ENCODE measurements at places on chromosomes 6 and 20. TPM values are rescaled to one million over a fixed set of nuclear protein-coding genes. Genes with fewer than 3 reads are reported as not detected.

FHL5 gene
- not detected for total RNA-seq

SPATS1 gene
- total RNA-seq, result not detected

MAPK14 gene
- 41.3 TPM for total RNA-seq

PDE7B gene
- total RNA-seq, result 0.27 TPM

DNA sequence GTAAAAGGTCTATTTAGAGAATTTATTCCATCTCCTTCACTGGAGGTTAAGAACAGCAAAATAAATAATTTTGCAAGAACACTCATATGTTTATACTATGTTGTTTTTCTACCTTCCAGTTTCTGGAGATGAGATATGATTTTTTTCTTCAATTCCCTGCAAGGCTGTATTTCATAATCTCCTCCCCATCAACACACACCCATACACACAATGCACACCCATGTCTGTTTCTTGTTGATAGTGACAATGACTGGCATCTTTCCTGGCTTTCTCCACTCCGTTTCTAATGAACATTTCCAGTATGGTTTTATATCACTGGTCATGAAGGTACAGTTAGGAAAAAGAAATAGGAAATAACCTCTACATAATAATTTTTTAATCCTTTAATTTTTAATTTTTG is 202.1 kb downstream of the ARHGAP18 start:
- H3K27me3 ChIP-seq, result no peaks in the 10 kb centered on the region
- no peak overlapping the region for H3K4me3 ChIP-seq
- H3K27ac ChIP-seq, result no peak overlapping the region
- no peak for DNase-seq
- H3K36me3 ChIP-seq, result no peaks in the 10 kb centered on the region
- H3K4me1 ChIP-seq, result no peaks in the 10 kb centered on the region

- H3K4me3 ChIP-seq, result peak overlapping the region; percentile 86
- no peaks in the 10 kb centered on the region for H3K27me3 ChIP-seq
- peaks cover 39% of the 10 kb centered on the region for H3K36me3 ChIP-seq
- peak overlapping the region; percentile 90 for H3K27ac ChIP-seq
Measured at GRCh38 chr6:28922004-28922820, 1.6 kb downstream of the TRIM27 start.

GRCh38 chr6:110414669-110415068 is 706 bp downstream of the DDO start:
- H3K4me1 ChIP-seq, result no peaks in the 10 kb centered on the region
- no peak overlapping the region for H3K27ac ChIP-seq
- no peaks in the 10 kb centered on the region for H3K36me3 ChIP-seq

DNA sequence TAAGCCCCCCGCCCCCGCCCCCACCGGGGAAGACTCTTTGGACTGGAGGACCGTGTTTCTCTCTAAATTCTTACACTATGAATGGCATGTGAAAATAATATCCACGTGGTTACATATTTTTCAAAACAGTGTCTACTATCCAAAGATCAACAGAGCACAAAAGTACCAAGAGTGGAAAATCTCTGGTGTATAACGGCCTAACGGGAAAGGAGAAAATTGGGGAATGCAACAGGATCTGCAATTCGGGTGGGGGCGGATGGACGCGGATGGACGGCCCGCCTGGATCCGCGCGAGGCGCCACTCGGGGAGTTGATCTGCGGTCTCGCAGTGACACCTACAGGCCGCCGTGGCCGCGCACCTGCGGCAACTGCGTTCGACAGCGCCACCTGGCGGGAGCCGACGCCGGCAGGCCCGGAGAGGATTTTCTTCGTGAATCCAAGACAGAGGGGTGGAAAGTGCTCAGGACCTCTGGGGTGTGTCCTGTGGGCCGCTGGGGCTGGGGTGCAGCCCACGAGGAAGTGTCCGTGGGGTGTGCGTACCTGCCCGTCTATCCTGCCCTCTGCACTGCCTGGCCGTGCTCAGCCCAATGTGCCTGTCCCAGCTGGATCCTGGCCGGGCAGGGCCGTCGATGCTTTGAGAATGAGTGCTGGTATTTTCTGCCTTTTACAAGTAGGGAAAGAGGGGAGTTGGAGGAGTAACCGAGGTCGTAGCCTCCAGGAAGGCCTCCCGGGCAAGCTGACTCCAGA is 18.6 kb downstream of the ANKRD60 start:
- H3K36me3 ChIP-seq, result no peaks in the 10 kb centered on the region
- DNase-seq, result peak; percentile 20
- no peak overlapping the region for H3K4me3 ChIP-seq
- no peak overlapping the region for H3K27ac ChIP-seq
- no peaks in the 10 kb centered on the region for H3K4me1 ChIP-seq

- no peaks in the 10 kb centered on the region for H3K36me3 ChIP-seq
- H3K27me3 ChIP-seq, result no peaks in the 10 kb centered on the region
- DNase-seq, result no peak
- H3K27ac ChIP-seq, result no peak overlapping the region
Measured at GRCh38 chr6:140073456-140073855, 699.0 kb upstream of the CITED2 start.

GRCh38 chr6:36329798-36330291 is 6.8 kb downstream of the BNIP5 start:
- H3K4me1 ChIP-seq, result no peaks in the 10 kb centered on the region
- no peak overlapping the region for H3K27ac ChIP-seq
- peaks cover 68% of the 10 kb centered on the region for H3K27me3 ChIP-seq
- no peak for DNase-seq
- no peaks in the 10 kb centered on the region for H3K36me3 ChIP-seq

DNA sequence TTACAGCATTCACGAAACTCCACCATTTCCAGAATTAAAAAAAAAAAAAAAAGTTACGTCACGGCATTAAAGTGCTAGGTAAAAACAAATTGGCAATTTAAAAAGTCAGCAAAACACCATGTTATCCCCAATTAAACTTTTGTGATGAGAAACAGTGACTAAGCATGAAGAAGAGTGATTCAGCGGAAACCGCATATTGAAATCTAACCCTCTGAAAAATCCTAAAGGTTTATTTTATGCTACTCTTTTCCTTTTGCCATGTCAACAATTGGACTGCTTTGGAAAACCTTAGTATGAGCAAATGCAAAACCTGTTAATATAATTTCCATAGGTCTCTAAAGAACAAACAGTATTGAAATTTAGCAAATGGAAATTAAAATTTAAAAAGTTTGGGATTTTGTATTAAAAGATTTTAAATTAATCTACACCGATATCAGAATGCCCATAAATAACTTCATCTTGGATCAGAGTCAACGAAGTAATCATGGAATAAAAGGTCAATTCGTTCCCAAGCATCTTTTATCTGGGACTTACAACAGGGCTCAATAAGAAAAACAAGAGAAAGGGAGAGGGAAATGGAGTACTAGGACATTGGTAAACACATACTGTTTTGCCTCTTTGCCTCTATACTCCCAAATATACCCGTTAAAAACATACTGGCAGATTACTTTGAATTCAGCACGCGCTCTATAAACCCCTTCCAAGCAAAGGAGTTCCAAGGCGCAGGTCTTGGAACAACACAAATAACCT is 1.1 kb downstream of the FBXO30 start:
- no peaks in the 10 kb centered on the region for H3K27me3 ChIP-seq
- H3K4me1 ChIP-seq, result peaks cover 16% of the 10 kb centered on the region
- no peaks in the 10 kb centered on the region for H3K36me3 ChIP-seq

DNA sequence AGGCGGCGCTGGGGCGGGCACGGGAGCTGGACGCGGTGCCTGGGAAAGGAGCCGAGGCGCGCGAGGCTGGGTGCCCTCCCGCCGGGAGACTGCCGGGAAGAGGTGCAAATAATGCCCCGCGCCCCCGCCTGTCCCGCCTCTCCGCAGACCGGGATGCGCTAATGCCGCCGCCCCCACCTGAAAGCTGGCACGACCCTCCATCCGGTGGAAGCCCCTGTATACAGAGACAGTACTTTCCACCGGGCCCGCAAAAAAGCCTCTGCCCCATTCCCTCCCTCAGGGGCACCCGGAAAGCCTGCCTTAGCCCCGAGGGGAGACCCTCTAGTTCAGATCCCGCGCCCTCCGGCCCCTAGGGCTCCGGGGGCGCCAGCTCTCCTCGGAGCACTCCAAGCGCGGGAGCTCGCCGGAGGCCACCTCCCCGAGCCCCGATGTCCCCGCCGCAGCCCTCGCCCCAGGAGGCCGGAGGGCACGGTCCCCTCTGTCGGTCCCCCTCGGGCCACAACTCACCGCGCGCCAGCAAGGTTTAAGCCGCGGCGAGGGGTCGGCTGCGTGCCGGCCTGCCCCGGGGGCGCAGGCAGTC is 1.2 kb downstream of the GRM4 start:
- no peak for DNase-seq
- H3K27ac ChIP-seq, result no peak overlapping the region
- no peaks in the 10 kb centered on the region for H3K36me3 ChIP-seq
- H3K4me3 ChIP-seq, result peak overlapping the region; percentile 37

DNA sequence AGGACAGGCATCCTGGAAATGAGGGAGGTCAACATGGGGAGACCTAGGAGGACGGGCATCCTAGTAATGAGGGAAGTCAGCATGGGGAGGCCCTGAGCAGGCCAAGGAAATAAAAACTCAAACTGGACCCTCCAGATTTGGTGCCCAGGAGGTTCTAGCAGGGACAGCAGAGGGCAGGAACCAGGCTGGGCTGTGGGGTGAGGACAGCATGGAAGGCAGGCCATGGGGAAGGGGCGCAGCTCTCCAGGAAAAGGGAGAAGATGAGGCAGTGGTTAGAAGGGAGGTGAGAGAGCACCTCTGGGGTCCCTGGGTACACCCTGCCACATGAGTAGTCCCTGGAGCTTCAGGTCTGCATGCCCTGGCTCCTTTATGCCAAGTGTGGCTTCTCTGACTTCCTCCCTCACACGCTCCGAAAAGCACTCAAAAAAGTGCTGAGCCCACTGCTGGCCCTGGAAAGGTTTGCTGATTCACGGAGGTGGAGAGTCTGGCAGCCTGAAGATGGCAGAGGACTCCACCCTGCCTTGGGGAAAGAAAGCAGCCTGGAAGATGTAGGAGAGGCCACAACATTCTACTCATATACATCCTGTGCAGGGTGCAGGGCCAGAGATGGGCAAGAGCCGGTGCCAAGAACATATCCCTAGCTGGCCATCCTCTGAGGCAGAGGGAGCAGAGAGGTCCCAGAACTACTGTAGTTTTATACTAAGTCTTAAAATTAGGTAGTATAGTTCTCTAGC is 154.9 kb downstream of the MRPL14 start:
- no peaks in the 10 kb centered on the region for H3K4me1 ChIP-seq
- H3K36me3 ChIP-seq, result no peaks in the 10 kb centered on the region
- H3K27me3 ChIP-seq, result peaks cover 7% of the 10 kb centered on the region
- H3K27ac ChIP-seq, result no peak overlapping the region
- no peak overlapping the region for H3K4me3 ChIP-seq

- no peak overlapping the region for H3K27ac ChIP-seq
- H3K27me3 ChIP-seq, result no peaks in the 10 kb centered on the region
- no peaks in the 10 kb centered on the region for H3K4me1 ChIP-seq
Measured at GRCh38 chr20:1165521-1165920, 19.3 kb downstream of the TMEM74B start.

DNA sequence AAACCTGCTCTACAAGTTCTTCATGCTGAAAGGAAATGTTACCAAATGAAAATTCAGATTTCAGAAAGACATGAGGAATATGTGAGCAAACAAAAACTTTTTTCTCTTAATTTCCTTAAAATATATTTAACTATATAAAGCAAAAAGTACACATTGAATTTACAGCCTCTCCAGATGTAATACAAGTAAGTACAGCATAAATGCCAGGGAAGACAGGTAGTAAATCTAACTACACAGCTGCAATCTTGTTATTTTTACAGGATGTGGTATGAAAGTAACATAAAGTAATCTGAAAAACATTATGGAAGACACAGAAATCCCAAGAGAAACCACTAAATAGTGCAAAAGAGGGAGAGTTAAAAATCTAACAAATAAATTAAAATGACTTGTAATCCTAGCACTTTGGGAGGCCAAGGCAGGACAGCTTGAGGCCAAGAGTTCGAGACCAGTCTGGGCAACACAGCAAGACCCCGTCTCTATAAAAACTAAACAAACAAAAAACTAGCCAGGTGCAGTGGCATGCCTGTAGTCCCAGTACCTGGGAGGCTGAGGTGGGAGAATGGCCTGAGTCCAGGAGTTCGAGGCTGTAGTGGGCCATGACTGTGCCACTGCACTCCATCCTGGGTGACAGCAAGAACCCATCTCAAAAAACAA is 50.7 kb downstream of the FAM8A1 start:
- H3K27ac ChIP-seq, result no peak overlapping the region
- H3K27me3 ChIP-seq, result no peaks in the 10 kb centered on the region
- H3K36me3 ChIP-seq, result peaks cover 29% of the 10 kb centered on the region
- no peaks in the 10 kb centered on the region for H3K4me1 ChIP-seq
- H3K4me3 ChIP-seq, result no peak overlapping the region
- DNase-seq, result no peak

DNA sequence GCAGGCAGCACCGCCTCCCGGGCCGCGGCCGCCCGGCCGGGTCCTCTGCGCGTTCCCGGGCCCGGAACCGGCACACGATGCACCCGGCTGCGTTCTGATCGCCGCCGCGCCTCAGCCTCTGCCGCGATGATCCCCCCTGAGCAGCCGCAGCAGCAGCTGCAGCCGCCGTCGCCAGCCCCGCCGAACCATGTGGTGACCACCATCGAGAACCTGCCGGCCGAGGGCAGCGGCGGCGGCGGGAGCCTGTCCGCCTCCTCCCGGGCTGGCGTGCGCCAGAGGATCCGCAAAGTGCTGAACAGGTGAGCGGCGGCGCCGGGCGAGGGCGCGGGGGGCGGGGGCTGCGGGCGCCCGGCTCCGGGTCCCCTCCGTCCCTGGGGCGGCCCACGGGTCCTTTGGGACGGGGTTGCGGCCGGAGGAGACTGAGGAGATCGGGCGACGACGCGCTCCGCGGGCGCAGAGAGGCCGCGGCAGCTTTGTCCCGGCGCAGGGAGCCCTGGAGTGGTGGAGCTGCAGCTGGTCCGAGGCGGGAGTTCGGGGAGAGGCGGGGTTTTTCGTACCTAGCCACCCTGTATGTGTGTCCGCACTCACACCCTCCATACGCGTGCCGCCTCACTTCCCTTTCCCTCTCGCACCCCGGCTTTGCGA is 659 bp downstream of the SLC35F1 start:
- peaks cover 24% of the 10 kb centered on the region for H3K27me3 ChIP-seq
- DNase-seq, result no peak
- peak overlapping the region; percentile 55 for H3K4me3 ChIP-seq
- H3K27ac ChIP-seq, result no peak overlapping the region
- no peaks in the 10 kb centered on the region for H3K4me1 ChIP-seq

DNA sequence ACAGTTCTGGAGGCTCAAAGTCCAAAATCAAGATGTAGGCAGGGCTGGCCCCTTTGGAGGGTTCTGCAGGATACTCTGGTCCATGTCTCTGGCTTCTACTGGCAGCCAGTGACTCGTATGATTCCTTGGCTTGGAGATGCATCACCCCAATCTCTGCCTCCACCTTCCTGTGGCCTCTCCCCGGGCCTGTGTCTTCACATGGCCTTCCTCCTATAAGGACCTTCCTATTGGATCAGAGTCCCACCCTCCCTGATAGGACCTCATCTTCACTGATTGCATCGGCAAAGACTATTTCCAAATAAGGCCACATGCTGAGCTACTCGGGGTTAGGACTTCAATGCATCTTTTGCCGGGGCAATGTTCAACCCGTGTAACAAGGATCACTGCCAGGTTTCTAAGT is 509.0 kb downstream of the CD83 start:
- no peaks in the 10 kb centered on the region for H3K36me3 ChIP-seq
- H3K4me3 ChIP-seq, result no peak overlapping the region
- H3K4me1 ChIP-seq, result no peaks in the 10 kb centered on the region
- H3K27me3 ChIP-seq, result peaks cover 11% of the 10 kb centered on the region
- no peak overlapping the region for H3K27ac ChIP-seq

- H3K27ac ChIP-seq, result no peak overlapping the region
- no peak overlapping the region for H3K4me3 ChIP-seq
- H3K27me3 ChIP-seq, result no peaks in the 10 kb centered on the region
- no peaks in the 10 kb centered on the region for H3K4me1 ChIP-seq
- no peak for DNase-seq
- H3K36me3 ChIP-seq, result peaks cover 21% of the 10 kb centered on the region
Measured at GRCh38 chr6:89782222-89782621, 37.4 kb downstream of the MDN1 start.

Measured in astrocyte (in vitro differentiated cells and primary cell).